ENCODE measurements at places on chromosomes 7 and 10.

- peak; percentile 40 for DNase-seq
These were observed 180.3 kb upstream of the GRB10 start for GRCh38 chr7:50962962-50963374.

- DNase-seq: no peak
These were observed 11.5 kb downstream of the PILRA start for GRCh38 chr7:100384628-100385294.

DNA sequence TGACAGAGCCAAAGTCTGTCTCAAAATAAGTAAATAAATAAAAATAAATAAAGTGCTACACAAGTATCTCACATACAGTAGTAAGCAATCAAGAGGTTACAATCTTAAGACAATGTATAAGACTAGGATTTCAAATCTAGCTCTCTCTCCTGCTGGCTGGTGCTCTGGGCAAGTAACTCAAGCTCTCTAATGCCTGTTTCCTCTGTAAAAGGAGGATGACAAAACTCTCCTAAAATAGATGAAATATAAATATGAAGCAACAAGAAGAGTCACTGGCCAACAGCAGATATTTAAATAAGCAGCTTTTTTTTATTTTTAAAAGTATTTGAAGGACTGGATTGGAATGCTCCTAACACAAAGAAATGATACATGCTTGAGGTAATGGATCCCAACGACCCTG, 7.2 kb downstream of the SFMBT2 start:
- no peak for DNase-seq

DNA sequence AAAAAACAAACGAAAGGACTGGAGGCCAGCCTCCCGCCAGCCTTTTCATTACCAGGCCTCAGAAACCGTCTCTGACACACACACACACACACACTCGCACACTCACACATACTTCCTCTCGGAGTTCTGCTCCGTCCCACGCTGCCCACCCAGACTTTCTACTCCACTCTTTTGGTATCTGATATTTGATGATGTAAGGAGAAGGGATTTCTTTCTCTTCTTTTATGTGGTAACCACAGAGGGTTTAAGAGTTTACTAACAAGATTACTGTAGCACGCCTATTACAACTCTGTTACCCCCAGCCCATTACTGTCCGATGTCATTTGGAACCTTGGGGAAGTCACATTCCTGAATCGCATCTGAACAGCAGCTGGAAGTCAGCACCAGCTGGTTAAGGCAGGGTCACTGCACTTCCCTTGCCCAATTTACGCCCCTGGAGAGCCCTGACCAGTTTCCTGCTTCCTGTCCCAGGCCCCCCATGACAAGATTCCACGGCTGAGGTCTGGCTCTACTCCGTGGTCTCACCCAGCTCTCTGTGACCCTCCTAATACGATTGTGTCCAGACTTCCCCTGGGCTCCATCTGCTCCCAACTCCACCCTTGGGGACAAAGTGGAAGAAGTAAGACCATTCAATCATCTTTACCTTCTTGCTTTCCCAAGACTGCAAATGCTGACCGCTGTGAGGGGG, 1.1 kb downstream of the DENND2A start:
- DNase-seq: peak; percentile 78

GRCh38 chr7:141012696-141013344, 1.9 kb downstream of the MRPS33 start:
- peak; percentile 16 for DNase-seq

GRCh38 chr7:102993718-102994029, 80.9 kb downstream of the LRRC17 start:
- DNase-seq: no peak

DNA sequence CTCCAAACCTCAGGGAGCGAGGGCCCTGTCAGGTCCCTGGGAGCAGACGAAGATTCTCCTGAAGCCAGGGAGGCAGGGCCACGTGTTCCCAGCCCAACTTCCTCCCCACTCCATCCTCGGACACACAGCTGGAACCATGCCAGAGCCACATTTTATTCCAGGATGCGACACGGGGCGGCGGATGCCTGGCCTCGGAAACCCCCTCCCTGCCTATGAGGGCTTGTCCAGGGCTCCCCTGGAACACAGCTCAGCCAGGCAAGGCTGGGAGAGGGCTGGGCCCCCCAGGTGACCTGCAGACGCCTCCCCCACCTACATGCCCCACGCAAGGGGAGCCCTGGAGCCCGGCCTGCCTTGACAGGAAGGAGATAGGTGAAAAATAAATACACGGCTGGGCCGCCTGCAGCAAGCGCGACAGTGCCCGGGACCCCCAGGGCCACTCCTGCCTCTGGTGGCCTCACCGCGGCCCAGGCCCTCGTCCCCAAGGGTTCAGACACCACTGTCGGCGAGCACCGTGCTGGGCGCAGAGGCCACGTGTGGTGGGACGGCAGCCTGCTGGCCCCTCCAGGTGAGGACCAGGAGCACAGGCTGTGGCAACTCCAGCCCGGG, 21.5 kb downstream of the GET4 start:
- no peak for DNase-seq

DNA sequence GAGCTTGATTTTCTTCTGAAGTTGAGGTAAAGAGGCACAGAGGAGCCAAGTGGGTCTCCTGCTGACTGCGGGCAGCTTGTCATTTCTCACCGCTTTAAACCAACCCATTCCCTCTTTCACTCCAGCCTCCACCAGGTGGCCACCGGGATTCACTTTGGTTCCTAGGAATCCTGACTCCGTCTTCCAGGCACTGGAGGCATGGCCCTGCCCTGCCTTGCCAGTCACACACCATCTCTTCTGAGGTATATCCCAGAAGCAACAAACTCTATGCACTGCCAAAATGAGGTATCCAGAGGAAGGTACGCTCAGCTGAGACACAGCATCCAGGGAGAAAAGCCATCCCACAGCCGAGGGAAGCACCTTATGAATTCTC, 280.8 kb downstream of the TNS3 start:
- DNase-seq: no peak

DNA sequence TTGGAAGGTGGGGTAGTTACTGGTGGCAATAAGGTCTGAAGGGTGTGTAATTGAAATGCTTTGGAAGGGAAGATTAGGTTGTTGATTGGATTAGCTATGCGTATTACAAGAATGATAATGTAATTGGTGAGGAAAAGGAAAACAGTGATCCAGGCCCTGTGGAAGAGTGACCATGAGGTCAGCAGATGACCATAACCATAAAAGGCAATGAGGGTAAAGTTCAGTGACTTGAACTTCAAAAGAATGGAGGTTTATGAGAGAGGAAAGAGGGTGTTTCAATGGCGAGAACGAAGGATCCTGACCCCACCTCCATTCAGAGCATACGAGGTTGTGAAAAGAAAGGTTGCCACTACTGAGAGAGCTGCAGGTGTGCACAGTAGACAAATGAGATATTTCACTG, 439.7 kb downstream of the CCSER2 start:
- DNase-seq: no peak

GRCh38 chr10:86232644-86233043, 134.0 kb downstream of the GRID1 start:
- no peak for DNase-seq

DNA sequence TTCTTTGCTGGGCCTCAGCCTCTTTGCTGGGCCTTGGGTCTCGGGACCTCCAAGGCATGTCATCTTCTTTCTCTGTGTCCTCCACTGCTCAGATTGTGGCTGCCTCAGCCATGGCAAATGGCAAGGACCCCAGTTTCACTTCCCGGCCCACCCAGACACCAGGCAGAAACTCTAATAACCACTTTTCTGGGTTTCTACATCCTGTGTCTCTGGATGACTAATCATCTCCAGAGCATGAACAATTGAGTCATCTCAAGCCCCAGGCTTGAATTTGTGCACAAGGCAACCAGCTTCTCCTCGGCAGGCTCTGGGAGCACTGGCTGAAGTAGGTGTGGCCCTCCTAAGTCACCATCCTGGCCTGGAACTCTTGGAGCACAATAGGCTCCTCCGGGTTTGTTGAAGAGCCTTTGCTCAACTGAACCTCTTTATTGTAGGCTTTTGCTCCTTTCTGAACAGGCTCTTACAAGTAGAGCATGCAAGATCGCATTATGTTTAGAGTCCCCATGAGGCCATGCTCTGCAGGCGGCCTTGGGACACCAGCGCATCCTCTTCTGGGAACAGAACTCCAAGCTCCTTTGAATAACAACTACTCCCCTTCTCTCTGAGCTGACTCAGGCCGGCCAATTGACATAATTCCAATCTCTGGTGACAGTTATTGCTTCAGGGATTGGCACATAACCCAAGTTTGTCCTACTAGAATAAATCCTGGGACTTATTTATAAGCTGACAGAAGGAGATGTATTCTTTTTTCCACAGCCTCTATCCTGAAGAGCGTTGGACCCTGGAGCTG, 218.1 kb downstream of the WDR11 start:
- DNase-seq: peak; percentile 3

DNA sequence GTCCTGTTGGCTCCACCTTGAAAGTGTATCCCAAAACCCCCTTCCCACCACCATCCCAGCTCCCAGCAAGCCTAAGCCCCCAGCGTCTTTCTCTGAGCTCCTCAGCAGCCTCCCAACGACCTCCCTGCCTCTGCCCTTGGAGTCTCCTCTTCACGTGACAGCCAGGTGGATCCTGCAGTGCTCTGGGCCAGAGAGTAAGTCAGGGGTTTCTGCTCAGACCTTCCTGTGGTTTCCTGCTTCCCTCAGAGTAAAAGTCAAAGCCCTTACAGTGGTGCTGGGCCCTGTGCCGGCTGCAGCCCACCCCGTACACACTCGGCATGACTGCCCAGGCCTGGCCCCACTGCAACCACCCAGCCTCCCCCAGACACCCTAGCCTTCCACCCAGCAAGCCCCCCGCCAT, 51.9 kb downstream of the OAT start:
- DNase-seq: no peak

- DNase-seq: no peak
These were observed 10.3 kb downstream of the WNT16 start for GRCh38 chr7:121339082-121339481.

- no peak for DNase-seq
These were observed 161.5 kb downstream of the CREB5 start for GRCh38 chr7:28573651-28574301.

DNA sequence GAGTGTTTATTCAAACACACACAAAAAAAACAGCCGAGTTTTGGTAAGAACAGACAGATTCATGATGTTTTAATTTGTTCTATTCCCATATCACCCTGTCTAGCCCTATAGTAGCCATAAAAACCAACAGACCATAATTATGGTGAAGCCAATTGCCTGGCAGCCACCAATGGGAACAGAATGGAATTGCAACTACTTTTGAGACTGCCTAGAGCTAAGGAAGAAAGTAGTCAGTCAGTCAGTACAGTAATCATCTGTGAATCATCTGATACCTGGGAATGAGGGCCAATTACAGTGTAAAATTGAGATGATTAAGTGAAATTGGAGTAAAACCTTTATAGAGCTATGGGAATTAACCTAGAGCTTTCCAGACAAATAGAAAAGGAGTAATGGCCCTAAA, 952.7 kb upstream of the KCND2 start:
- DNase-seq: no peak

DNA sequence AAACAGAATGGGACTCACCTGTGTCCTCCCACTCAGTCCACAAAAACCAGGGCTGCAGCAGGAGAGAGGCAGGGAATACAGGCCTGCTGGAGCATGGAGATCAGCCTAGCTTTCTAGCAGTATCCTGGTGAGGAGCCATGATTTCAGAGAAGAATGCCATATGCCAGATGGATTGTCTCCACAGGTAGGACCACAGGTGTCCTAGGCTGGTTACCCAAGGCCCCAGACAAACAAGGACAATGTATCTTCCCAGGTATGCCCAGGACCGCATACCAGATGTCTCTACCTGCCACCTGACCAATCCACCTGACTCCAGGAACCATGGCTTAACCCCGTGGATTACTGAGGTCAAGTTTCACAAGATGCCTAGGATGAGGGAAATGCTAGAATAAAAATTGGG, 295.4 kb upstream of the NPSR1 start:
- no peak for DNase-seq

DNA sequence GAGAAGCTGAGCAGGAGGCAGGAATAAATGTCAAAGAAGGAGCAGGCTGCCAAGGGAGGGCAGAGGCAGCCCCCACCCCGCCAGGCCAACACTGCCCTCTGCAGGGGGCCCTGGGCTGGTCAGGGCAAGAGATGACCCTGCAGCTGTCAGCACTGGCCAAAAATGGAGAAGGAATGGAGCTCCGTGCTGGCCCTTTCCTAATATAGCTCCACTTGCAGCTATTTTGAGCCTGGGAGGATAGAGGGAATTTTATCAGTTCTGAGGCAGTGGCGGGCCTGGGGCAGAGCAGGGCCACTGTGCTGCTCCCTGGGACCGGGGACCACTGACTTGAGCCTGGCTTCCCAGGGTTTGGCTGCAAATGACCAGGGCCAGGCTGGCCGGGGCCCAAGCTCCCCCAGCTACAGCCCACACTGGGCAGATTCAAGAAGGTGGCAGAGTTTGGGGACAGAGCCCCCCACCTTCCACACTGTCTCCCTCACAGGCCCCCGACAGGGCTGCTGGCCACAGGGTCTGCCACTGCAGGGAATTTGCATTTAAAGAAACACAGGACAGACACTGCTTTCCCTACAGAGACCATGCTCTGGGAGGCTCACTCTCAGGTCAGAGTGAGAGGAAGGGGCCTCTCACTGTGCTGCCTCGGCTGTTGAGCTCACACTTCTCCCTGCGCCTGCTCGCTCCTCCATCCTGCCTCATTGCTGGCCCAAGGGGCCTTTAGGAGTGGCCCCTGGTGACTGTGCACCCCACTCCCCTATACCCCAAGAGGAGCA, 16.2 kb downstream of the LDB3 start:
- no peak for DNase-seq

- DNase-seq: no peak
These were observed 4.2 kb downstream of the GDF2 start for GRCh38 chr10:47326306-47326926.

DNA sequence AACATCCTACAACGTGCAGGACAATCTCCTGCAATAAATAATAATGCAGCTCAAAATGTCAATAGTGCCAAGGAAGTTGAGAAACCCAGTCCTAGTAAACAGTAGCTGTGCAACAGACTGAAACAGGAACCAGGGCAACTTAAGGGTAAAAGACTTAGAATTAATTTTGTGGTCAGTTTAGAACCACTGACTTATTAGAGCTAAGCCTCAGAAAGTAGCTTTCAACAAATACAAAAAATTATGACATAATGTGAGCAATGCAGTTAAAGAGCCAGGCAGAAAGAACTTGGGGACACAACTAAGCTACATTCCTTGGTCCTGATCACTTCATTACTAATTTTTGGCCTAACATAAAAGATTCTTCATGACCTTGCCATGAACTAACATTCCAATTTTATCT, 195.4 kb downstream of the MACC1 start:
- no peak for DNase-seq

DNA sequence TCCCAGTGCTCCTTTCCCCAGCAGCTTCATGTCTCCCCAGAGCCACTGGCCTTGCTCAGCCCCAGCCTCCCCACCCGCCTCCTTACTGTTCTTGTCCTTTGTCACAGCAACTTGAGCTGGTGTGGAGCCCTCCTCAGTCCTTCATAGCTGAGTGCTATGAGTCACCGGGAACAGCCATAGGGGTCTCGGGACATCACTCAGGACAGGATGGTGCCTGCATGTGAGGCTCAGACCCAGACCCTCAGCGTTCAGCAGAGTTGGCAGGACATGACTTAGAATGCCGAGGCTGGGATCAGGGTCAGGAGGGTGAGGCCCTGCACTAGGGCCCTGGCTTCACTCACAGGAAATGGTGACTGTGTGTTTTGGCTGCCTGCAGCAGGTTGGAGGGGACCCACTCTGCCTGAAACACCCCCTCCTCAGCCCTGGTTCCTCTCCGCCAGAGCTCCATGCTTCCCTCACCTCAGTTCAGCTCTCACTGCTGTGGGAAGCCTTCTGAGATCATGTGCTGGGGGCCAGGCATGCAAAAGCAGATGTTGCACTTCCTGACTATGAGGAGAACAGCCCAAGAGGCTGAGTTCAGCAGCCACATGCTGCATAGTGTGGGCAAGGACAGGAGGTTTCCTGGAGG, 40.7 kb upstream of the GJD4 start:
- peak; percentile 74 for DNase-seq
